ENCODE measurements at places on chromosomes 1 and 21. TPM values are rescaled to one million over a fixed set of nuclear protein-coding genes. Genes with fewer than 3 reads are reported as not detected.

Gene LRRC3
- total RNA-seq = 8.0 TPM

Gene CELSR2
- 16.2 TPM for total RNA-seq

Gene CHD5
- not detected for total RNA-seq

Gene OR2T2
- not detected for total RNA-seq

Gene TNFRSF14
- total RNA-seq = 64.9 TPM

Gene RNU1-2
- under 0.01 TPM for total RNA-seq

DNA sequence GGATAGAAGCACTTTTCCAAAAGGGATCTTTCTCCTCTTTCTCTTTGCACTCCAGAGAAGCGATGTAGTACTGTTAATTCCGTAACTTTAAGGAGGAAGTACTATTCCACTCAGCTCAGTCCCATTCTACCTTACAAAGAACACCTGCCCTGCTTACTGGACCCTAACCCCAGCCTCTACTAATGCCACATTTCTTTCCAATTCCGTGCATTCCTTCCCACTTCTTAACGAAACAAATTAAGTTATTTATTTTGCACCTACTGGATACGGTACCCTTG is 511 bp downstream of the NDC1 start:
- no peak for DNase-seq

GRCh38 chr21:37665230-37666024 is 250.8 kb downstream of the KCNJ6 start:
- no peak for DNase-seq

DNA sequence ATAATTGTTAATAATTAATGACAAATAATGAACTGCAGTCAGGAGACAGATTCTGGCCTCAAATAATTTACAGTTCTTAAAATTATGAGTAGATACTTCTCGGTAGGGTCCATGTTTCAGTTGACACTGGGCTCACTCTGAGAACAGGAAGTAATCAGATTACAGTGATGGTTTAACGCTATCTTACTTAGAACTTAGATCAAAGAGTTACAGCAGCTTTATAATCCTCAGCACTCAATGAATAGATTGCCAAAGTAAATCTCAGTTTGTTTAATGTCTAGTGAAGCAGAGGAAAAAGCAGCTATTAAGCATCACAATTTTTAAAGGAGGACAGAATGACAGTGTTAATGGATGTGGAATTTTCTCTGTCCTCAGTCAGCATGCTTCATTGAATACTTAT is 79.6 kb downstream of the PDE4B start:
- DNase-seq = no peak

GRCh38 chr21:46126309-46127238 is 28.7 kb downstream of the COL6A2 start:
- peak; percentile 11 for DNase-seq

DNA sequence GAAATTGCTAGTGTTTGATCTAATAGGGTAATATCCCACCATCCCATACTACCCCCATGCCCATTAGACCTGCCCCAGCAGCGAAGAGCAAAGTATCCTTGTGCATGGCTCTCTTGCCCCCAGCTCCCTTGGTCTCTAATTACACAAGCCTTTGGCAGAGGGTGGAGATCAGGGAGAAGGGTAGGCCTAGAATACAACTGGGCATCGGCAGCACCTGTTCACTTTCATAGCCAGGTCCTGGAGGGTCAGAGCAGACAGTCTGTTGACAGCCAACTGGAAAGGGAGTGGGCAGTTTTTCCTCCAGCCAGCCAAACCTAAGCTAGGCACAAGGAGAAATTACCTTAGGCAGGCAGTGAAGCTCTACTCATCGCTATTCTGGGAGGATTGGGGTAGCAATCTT is 2.7 kb upstream of the PIGC start:
- no peak for DNase-seq

DNA sequence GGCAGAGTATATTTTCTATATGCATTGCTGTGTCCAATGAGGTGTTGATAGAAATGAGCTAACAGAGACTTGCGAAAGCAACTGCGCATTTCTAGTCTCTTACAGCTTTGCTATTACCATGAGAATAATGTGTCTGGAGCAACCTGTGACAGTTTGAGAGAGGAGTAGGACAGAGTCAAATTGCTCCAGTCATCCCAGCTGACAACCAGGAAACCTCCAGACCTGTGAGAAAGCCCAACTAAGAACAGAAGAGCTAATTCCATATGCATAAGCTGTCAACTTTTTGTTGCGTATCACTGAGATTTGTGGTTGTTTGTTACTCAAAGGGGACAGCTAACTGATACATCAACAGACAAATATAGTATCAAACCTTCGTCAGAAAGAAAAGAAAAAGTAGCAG is 354.1 kb upstream of the LRRC7 start:
- DNase-seq = no peak

- no peak for DNase-seq
Observed at GRCh38 chr1:203178083-203178482, 2.5 kb upstream of the MYBPH start.

DNA sequence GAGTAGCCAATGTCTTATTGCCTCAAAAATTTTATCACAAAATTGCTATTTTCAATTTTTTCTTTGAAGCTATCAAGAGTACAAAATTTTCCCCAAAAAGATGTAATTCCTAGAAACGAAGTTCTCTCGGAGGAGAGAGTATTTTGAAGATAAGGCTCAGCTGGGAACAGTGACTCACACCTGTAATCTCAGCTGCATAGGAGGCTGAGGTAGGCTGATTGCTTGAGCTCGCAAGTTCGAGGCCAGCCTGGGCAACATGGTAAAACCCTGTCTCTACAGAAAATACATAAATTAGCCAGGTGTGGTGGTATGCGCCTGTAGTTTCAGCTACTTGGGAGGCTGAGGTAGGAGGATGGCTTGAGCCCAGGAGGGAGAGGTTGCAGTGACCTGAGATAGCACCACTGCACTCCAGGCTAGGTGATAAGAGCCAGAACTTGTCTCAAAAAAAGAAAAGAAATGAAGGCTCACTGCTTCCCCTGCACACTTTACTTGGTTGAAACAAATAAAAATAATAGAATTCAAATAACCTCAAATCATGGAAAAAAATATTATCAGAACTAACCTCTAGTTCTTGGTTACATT is 22.2 kb downstream of the TUT4 start:
- DNase-seq = no peak

DNA sequence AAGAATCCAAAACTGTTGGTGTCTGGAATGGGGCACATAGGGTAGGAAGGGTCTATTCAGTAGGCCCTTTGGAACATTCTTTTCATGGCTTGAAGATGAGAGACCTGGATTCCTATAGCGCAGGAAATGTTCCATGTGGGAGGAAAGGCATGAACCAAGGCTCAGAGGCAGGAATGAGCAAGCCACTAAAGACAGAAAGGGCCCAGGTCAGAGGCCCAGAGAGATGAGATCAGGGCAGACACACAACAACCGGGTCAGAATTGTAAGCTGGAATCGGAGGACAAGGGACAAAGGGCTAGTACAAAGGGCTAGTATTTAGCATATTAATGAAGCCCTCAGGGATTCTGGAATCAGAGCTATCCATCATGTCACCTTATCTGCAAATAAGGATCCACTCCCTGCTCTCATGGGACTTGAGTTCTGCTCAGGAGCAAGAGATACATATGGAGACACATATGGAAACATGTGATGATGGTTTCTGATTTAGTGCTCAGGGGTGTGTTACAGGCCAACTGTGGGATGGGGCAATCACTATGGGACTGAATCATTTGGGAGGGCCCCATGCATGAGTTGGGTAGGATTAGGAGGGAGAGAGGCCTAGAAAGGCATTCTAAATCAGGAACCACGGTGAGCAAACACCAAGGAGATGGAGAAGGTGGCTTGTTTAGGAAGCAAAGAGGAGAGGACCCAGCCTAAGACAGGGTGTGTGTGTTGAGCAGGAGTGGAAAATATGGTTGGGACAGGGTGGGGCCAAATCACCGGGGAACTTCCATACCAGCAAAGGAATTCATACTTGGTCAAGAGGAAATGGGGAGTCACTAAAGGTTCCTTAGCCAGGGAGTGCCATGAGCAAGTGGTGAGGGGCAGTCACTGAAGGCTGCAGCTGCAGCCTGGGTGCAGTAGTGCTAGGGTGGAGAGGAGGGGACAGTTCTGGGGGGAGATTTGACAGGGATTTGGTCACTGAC is 8.6 kb downstream of the NECTIN4 start:
- DNase-seq = no peak

DNA sequence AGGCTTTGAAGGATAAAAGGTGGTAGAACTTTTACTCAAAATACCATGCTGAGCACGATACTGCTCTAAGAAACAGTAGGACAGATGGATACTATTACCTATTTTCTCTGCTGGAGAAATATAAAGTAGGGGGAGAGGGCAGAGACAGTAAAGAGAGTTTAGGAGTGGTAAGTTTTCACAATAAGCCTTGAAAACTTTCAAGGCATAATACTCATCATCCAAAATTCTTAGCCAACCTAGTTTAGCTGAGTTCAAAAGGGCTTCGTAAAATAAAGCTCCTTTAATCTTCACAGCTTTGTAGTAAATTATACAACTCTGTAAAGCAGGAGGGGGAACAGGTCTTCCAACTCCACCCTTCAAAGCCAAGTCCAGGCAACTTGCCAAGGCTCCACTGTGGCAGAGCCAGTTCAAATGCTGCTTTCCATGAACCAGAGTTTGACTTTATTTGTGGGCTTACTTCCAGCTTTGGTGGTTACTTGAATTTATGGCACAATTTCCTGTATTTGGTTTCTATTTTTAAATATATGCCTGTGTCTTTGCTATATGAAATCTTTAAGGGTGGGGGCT is 15.5 kb downstream of the TEX38 start:
- peak; percentile 51 for DNase-seq

DNA sequence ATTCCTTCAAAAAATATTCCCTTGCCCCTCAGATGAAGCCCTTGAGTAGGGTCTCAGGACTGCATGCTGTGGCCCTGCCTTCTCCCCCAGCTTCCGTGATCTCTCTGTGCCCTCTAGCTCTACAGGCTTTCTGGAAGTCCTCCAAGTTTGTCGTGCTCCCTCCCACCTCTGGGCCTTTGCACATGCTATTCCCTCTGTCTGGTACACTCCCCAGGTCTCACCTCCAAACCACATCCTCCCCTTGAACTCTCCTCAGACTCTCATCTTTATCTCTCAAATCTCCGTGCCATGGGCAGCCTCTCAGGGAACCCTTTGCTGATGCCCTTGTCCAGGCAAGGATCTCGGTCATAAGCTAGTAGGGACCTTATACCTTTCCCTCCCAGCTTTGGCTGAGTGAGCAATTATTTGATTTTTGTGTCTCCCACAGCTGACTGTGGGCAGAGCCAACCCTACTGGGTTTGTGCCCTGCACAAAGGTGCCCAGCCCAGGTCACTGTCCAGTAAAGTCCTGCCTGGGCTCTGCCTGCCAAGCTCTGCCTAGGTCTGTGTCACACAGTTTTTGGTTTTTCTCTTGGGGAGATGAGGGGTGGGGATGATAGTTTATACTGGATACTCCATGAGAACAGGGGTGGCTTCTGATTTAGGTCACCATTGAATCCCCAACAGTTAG is 188.1 kb downstream of the ZNF281 start:
- DNase-seq = no peak

DNA sequence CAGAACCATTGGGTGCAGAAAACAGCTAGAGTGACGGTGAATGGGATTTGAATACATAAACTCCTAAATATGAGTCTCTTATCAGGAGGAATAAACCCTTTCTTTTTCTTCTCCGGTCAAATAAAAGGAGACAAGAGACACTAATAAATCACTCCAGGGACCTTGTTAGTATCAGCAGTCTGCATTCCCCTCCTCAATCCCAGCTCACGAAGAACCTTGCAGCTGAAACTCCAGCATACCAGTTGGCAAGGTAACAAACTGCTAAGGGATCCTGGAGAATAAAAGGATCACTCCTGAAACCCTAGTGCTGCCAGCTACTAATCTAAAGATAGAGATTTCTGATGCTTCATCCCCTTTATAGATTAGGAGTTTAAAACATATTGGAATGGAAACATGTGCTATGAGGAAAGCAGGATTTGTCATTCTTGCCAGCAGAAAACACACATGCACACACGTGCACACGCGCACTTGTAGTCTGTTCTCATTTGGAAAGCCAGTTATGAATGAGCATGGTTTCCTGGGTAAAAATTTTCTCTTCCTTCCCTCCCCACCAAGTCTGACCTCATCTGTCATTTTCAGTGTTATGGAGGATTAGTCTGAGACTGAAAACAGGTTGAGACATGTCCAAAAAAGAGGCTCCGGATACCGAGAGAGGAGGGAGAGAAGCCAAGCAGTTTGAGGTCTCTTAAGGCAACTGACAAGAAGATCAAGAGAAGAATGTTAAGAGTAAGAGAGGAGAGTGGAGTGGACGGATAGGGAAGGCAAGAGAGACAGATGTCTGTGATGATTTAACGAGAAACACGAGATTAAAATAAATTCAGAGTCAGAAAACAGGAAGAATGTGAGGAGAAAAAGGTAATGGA is 10.9 kb downstream of the IER5 start:
- DNase-seq = no peak

GRCh38 chr1:201896951-201897391 is 8.3 kb downstream of the SHISA4 start:
- DNase-seq = no peak

GRCh38 chr1:160640359-160641123 is 6.3 kb downstream of the SLAMF1 start:
- no peak for DNase-seq

DNA sequence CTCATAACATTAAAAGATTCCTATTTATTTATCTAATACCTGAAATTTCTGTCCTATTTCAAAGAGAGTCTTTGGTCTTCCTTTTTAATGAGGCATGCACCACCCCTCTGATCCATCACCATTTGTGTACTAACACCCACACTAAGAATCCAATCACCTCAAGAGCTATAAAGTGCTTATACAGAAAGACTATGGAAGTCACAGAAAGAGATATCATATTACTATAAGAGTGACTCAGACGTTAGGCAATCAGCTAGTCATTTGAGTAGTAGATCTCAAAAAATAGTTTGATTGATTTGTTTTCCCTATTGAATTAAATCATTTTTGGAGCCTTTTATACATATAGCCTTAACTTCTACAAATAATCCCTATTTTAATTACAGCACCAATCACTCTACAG is 46.1 kb downstream of the NME7 start:
- no peak for DNase-seq

- no peak for DNase-seq
Observed at GRCh38 chr21:42578761-42579415, 65.2 kb downstream of the SLC37A1 start.

DNA sequence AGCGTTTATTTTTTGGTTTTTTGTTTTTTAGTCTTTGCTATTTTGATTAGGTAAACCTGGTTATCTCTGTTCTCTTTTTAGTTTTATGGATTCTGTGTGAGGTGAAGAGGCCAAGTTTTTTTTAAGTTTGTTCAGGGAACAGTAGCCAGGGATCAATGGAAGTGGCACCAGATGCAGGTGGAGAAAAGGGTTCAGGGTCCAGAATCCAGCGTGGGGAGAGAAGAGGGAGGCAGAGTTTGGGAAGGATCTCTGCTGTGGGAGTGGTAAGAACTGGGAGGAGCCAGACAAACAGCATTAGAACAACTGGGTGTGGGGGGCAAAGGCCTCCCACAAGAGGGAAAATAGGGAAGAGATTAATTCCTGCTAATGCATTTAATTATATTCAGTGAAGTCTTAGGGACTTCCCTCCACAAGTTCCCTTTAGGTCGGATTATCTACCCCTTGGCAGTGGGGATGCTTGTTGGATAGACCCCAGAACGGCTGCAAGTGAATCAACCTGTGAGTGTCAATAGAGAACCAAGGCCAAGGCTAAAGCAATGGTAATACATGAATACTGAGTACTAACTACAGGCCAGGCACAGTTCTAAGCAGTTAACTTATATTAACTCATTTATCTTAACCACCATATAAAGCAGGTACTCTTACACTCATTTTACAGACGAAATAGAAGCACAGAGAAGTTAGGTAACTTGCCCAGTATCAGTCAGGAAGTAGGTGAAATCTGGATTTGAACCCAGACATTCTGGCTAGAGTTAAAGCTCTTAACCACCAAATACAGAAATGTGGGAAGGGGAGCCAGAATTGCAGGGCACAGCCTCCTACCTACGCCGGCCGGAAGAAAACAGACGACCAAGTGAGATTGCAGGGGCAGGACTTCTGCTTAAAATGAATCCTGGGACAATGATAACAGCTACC is 498 bp downstream of the GNAT2 start:
- DNase-seq = no peak
